MM.1S (cell line): ENCODE measurements at places on chromosomes 7 and 10.

DNA sequence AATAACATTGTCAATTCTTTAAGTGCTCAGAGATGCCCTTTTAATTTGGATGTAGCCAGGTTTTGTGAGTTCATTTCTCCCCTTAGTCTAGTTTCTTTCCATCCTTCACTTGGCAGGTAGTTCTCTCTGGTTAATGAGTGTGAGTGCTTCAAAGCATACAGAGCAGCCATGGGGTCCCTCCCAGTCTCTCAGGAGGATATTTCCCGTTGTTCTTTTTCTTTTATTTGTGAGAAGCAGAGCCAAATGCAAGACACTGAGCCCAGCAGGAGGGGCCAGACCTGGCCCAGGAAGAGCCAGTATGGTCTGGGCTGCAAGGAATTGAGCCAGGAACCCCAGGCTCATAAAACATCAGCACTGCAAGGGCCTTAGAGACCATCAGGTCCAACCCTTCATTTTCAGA is 52.4 kb downstream of the PLCE1 start:
- no peak for DNase-seq

DNA sequence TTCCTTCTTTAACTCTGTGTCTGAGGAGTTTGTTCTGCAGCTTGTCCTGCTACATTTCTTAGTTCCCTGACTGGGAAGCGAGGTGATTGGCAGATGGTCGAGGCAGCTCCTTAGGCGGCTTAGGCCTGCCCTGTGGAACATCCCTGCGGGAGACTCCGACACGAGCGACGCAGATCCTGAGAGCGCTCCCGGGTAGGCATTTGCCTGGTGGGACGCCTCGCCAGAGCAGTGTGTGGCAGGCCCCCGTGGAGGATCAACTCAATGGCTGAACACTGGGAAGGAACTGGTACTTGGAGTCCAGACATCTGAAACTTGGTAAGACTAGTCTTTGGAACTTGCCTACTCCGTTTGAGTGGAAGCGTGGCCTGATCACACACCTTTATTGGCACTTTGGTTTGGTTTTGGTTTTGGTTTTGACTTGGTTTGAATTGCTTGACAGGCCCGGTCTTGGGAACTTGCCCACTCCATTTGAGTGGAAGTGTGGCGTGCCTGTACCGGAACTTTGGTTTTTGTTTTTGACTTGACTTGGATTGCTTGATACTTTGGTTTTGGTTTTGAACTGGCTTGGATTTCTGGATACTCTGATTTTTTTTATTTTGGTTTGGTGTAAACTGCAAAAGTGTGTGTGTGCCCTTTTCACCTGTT is 42.6 kb downstream of the MAP3K8 start:
- no peak for DNase-seq

- DNase-seq: no peak
Measured at GRCh38 chr10:110168601-110169481, 38.6 kb upstream of the MXI1 start.

DNA sequence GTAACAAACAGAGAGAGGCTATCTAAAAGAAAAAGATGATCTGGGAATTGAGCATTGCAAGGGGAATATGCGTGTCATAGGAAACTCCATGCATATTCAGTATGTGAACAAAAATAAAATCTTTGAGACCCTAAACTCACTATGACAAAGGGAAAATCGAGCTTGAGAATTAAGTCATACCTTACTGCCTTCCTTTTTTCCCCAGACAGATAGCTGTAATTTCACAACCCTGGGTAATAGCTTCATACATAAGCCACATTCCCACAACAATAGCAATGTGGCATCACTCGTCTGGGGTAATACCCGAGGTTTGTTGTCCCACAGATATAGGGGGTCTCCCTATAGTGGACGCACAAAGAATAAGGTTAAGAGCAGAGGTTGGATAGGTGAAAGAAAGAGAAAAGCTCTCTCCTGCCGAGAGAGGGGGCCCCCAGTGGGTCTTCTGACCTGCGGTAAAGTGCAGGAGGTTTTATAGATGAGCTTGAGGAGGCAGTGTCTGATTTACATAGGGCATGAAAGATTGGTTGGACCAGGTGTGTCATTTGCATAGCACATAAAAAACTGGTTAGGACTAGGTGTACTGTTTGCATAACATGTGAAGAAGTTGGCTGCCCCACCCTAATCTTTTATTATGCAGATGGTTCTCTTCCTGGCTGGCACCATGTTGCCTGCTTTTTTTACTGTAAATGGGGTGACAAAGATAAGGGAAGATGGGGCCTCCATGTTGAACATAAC is 11.6 kb downstream of the CYP3A43 start:
- DNase-seq: no peak

DNA sequence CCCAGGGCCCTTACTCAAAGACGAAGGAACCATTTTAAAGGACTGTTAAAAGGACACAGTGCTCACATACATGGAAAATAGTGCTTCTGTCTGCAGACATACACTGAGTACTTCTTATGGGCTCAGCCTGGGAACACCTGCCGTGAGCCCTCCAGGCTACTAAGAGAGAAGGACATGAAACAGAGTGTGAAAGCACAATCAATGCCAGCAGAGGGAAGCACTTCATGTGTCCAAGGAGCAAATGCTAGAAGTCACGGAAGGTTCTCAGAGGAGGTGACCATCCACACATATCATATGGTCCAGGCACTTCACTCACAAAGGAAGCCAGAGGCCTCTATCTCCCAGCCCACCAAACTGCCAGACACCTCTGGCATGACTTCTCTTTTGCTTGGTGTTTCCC is 15.5 kb downstream of the ELMO1 start:
- no peak for DNase-seq

- DNase-seq: no peak
Measured at GRCh38 chr7:134548877-134549276, at the start of gene AKR1B15. AKR1B15 (plus strand) TSS chr7:134549110; CDS start chr7:134564620, 15,510 bp downstream.

DNA sequence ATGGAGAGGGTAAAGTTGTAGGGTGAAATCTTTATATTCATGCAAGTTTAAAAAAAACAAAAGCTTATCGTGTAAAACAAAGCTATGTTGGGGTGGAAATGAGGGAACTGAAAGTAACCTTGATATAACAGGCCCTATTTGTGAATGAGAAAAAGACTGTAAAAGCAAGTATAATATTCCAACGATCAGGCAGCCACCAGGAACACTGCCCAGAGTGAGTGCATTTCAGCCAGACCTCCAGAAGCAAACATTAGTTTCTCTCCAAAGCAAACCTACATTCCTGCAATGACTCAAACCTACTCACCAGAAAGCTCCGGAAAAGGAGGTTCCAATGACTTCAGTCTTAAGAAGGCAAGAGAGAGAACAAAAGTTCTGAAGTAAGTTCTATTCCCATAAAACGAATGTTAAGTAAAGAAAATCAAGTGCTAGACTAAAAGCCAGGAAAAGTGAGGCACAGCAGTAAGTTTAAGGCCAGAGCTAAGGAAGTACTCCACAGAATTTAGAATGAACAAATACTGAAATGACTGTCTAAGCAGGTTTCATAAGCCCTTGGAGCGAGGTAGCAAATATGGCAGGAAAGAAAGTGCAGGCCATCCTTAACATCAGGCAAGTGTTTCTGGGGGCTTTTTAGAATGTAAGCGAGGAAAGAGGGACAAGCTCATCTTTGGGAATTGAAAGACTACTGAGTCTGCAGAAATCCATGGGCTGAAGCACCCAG is 493.1 kb downstream of the XPNPEP1 start:
- DNase-seq: no peak

- DNase-seq: no peak
Measured at GRCh38 chr7:35593899-35594298, 101.0 kb downstream of the HERPUD2 start.

- DNase-seq: no peak
Measured at GRCh38 chr7:34567906-34568305, 90.1 kb upstream of the NPSR1 start.

DNA sequence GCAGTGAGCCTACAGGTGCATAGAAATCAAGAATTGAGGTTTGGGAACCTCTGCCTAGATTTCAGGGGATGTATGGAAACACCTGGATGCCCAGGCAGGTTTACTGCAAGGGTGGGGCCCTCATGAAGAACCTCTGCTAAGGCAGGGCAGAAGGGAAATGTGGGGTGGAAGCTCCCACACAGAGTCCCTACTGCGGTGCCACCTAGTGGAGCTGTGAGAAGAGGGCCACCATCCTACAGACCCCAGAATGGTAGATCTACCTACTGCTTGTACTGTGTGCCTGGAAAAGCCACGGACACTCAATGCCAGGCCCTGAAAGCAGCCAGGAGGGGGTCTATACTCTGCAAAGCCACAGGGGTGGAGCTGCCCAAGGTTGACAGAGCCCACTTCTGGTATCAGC is 533.5 kb downstream of the GPAM start:
- DNase-seq: no peak
